LNCaP clone FGC (cell line): ENCODE measurements at places on chromosomes 1 and 21.

DNA sequence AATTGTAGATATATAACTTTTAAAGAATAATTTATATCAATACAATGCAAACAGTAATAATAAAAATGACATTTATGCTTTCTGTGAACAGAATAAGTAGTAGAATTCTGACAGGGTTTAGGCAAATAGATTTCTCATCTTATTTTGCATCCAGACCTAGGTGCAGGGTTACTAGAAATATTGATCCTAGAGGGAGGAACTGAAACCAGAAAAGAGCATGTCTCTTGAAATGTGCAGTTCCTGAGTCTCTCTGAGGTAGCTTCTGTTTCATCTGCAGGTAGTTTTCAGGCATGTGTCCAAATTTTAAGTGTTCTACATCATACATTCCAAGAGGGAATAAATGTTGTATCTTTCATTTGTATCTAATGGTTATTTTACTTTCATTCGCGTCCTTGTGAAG lies 631.9 kb upstream of the ADGRL4 start:
- no peak for DNase-seq

DNA sequence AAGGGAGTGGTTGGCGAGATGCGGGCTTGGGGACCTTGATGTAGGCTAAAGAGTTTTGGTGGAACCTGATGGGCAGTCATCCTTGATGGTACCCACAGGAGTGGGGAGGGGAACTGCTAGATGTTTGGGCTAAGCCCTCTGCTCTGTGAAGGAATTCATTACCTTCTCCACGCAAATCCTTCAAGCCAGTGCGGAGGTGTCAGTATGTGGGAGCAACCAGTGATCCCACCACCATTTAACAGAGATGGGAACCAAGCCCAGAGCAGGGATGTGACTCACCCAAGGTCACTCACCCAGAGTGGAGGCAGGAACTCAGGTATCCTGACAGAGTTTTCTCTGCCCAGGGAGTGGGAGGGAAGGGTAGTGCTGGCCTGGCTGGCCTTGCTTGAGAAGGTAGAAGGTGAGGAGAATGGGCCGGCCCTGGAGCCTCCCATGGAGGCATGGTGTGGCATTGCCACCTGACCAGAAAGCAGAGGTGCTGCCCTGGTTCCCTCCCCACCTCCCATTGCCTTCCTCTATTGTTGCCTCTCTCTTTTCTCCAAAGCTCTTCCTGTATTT lies 51.2 kb upstream of the STUM start:
- no peak for DNase-seq

DNA sequence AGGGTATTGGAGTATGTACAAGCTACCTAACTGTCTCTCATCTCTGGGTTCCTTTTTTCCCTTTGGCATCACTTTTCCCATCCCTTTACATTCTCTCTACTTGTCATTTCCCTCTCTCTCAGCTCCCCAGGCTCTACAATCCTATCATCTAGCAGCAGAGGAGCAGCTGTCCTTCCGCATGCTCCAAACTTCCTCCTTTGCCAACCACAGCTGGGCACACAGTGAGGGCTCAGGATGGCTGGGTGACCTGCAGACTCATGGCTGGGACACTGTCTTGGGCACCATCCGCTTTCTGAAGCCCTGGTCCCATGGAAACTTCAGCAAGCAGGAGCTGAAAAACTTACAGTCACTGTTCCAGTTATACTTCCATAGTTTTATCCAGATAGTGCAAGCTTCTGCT lies 561 bp downstream of the CD1E start:
- DNase-seq, result no peak

DNA sequence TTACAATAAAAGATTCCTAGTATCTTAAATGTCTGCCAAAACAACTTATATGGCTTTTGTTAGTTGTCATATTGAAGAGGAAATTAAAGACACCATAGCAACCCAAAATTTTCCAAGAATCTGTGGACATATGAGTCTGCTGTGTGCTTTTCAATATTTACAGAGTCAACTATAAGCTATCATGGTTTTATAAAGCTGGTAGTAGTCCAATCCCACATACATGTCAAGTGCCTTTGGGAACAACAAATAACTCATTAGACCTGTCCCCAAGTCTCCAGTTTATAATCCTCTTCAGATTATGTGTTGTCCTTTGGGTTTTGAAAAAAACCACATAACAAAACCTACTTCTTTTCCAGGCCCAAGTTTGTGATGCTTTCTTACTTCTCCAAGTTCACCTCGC lies 293.8 kb upstream of the USP25 start:
- DNase-seq, result peak; percentile 96

GRCh38 chr1:183027791-183028190 lies 4.6 kb downstream of the LAMC1 start:
- DNase-seq, result no peak

DNA sequence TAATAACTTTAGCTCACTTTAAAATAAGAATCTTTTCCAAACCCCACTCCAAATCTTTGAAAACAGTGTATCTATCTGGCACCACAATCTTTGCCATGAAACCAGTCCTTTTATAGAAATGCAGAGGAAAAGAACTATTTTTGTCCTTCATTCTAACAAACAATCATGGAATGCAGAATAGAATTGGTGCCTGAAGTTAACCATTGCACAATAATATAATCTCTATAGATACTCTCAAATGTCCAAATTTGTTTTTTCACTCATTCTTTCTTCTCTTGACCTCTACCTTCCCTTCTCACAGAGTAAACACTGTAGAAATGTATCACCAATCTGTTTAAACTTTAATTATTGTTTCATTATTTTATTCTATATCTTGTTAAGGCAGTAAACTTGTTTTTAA lies 34.8 kb downstream of the TTLL7 start:
- DNase-seq, result no peak

- DNase-seq, result no peak
Observed at GRCh38 chr1:203593723-203594122, 32.9 kb upstream of the ATP2B4 start.

DNA sequence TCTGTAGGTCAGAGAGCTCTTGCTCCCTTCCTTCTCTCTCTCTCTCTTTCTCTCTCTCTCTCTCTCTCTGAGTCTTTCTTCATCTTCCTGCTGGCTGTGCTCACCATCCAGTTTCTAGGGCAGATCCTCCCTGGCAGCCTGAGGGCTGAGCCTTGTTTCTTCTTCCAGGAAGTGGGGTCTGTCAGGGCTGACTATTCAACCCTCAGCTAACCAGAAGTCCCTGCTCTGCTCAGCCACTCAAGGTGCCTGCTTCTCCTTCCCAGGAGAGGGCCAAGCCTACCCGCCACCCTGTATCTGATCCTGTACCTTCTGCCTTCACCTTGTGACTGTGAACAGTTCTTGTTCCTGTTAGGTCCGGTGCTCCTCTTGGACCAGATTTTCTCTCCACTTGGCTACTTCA lies 107.6 kb upstream of the ETV3 start:
- no peak for DNase-seq
